ENCODE measurements at places on chromosomes 7 and 10.

GRCh38 chr10:102611514-102612087, 32.7 kb upstream of the TRIM8 start:
- H3K27ac ChIP-seq = no peak overlapping the region
- H3K4me1 ChIP-seq = peaks cover 8% of the 10 kb centered on the region
- H3K4me3 ChIP-seq = no peak overlapping the region
- H3K27me3 ChIP-seq = no peaks in the 10 kb centered on the region
- no peak for DNase-seq

- H3K4me1 ChIP-seq = peaks cover 6% of the 10 kb centered on the region
- no peak overlapping the region for H3K4me3 ChIP-seq
- DNase-seq = peak; percentile 59
- no peaks in the 10 kb centered on the region for H3K27me3 ChIP-seq
- H3K27ac ChIP-seq = peak overlapping the region; percentile 25
Measured at GRCh38 chr7:2734751-2735571, 47.0 kb downstream of the AMZ1 start.

- no peaks in the 10 kb centered on the region for H3K36me3 ChIP-seq
- peaks cover 10% of the 10 kb centered on the region for H3K4me1 ChIP-seq
- H3K27me3 ChIP-seq = no peaks in the 10 kb centered on the region
Measured at GRCh38 chr7:121872831-121873288, at the start of gene PTPRZ1. TSS of gene PTPRZ1 (plus strand) at chr7:121873161. CDS start at chr7:121873500, 339 bp downstream.

DNA sequence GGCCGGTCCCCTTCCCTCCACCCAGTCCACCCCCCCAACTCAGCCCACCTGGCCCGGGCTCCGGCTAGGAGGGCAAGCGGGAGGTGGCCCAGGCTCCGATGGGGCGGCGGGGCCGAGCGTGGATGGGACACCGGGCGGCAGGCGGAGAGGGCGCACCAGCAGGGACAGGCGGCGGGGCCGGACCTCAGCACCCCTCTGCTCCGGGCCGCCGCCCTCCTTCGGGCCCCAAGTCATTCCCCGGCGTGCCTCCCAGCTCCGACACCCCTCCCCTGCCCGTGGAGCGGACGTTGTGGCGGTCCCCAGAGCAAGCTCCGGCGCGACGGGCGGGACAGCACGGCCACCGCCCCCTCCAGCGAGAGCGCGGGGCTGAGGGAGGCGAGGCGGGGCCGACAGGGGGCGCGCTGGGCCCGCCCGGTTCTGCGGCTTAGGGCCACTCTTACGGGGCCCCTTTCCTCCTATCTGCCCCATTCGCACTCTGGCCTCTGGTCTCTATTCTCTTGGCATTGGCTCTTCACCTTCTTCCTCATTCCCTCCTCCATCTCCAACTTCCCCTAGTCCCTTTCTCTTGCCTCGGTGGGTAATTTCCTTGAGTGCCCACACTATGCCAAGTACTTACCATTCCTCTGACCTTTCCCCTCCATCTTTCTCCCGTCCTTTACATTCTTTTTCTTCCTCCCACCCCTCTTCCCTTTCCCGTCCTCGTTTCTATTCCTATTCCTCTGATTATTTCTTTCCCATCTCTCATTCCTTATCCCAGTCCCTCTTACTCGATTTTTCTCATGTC, 701 bp upstream of the GBX1 start:
- no peak overlapping the region for H3K27ac ChIP-seq
- peaks cover 18% of the 10 kb centered on the region for H3K4me1 ChIP-seq
- DNase-seq = peak; percentile 59
- H3K4me3 ChIP-seq = peak overlapping the region; percentile 30

Data from body of pancreas (tissue), 4 donors.